BJ (cell line): ENCODE measurements at places on chromosomes 5 and 9.

DNA sequence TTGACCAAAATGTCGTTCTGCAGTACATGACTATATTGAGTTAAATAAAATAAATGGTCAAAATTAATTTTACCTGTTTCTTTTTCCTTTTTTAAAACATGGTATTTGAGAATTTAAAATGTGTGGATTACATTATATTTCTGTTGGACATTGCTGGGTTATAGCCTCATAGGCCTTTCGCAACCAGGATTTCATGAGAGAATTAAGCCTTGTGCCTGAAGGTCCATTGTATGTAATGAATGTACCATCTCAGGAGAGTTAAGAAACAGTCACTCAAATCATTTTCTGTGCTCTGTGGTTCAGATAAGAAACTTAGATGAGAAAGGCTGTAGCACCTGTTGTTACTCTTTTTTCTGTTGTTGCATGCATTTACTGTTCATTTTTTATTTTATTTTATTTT is 103.5 kb downstream of the ANGPTL2 start:
- DNase-seq, result no peak

- DNase-seq, result no peak
Observed at GRCh38 chr9:130307667-130307943, 42.0 kb downstream of the HMCN2 start.

DNA sequence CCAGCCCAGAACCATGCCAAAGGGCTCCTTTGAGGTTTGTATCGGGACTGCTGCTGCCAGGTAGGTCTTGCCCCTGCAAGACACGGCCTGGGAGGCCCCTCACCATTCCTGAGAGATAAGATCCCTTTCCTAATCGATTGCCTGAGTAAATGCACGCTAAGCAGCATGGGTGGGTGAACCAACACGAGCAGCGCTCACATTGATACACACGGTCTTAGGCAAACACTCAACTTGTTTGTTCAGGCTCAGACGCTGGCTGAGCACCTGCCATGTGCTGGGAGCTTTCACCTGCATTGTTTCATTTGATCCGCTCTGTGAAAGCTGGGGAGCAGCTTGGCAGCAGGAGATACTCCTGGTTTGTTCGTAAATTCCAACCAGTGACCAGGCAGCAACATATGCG is 76.9 kb upstream of the NEURL1B start:
- DNase-seq, result no peak

- no peak for DNase-seq
Observed at GRCh38 chr5:68381060-68381459, 165.5 kb downstream of the PIK3R1 start.

GRCh38 chr5:123046222-123046621 is 9.7 kb upstream of the PPIC start:
- DNase-seq, result no peak

GRCh38 chr9:114655689-114656088 is 1.9 kb downstream of the TEX53 start:
- DNase-seq, result no peak
